ENCODE measurements at places on chromosomes 11 and 22.

DNA sequence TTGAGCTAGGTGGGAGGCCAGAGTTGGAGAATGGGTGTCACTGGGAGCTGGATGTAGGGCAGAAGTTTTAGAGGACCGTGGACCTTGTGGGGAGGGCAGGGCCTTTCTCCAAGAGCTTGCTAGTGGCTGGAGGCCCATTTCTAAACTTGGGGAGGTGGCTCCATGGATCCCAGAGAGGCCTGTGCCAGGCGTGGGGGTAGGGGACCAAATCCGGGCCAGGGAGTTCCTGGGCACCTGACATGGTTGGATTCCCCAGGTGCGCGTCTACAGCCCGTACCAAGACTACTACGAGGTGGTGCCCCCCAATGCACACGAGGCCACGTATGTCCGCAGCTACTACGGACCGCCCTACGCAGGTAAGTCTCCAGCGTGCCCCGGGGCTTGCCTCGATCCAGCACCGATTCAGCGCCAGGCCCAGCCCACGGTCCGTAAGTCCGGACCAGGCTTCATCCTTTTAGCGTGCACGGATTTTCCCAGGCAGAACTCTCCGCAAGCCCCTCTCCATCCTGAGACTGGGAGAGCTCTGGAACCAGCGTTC is 14.2 kb downstream of the PLEKHB1 start:
- no peak for DNase-seq

GRCh38 chr11:44006917-44007361 is 40.8 kb upstream of the ACCSL start:
- no peak for DNase-seq

DNA sequence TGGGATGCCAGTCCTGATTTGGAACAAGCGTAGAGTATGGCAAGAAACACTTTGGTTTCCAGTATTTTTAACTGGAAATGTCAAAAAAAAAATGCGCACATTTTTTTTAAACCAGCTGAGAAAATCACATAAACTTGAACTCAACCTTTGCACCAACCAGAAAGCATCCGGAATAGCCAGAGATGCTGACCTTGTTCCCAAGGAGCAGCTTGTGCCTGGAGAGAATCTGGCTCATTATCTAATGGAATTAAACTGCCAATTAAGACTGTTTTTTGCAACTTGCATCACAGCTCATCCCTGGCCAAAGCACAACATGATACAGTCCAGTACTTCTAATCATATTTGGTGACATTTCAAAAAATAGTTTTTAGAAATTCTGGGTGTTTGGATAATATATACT is 8.4 kb upstream of the ETS1 start:
- DNase-seq = no peak

DNA sequence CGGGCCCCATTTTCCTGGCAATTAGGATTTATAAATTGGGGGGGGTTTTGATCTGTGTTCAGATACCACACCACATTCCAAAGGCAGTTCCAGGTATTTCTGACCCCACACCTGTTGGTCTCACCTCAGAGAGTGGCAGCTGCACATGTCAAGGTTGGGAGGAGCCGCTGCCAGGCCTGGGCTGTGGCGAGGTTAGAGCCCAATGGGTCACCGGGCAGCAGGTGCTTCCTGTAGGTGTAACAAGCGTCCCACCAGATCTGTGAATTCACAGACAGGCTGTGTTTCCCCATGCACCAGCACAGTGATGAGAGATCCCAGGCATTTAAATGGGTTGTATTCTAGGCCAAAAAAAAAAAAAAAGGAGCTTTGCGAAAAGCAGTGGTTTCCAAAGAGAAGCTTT is 58.6 kb downstream of the CABIN1 start:
- DNase-seq = no peak

- no peak for DNase-seq
Observed at GRCh38 chr11:282630-283360, 4.6 kb downstream of the NLRP6 start.

DNA sequence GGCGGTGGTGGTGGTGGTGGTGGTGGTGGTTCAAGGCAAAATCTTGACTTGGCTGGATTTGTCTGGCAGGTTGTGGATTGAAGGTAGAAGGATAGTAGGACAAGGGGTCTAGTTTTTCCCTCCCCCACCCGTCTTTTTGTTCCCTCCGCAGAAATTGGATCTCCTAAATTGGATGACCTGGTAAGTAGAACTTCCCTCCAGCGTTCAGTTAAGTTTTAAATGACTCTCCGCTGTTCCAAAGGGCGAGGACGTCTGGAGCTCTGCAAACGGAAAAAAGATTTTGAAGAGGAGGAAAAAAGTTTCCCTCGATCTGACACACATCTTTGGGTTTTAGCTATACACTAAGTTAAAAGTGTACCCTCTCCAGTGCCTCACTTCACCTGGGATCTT is 422 bp upstream of the LGR4 start:
- no peak for DNase-seq

GRCh38 chr22:46476547-46476941 is 60.9 kb downstream of the CELSR1 start:
- DNase-seq = no peak
